NCI-H748 treated with DMSO at 0.1 percent for 48 hours (cell line): ENCODE measurements at places on chromosomes 3 and 15.

DNA sequence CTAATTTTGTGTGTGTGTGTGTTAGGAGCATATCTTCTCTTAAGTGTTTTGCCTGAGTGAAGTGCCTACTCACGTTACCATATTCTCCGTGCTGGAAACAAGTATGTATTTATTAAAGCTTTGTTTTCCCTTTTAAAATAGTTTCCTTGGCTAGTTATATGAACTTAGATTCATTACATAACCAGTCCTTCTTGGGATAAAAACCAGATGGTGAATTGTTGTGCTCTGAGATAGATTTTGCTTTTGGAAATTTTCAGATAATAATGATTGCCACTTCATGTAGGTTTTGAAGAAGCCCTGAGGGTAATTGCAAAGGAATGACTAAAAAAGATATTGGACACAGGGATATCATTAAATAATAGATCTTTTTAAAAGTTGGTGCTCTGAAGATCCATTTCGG is 390.2 kb upstream of the SGO1 start:
- no peak for DNase-seq

- DNase-seq, result no peak
Observed at GRCh38 chr3:24191801-24192403, 246.8 kb downstream of the NR1D2 start.

DNA sequence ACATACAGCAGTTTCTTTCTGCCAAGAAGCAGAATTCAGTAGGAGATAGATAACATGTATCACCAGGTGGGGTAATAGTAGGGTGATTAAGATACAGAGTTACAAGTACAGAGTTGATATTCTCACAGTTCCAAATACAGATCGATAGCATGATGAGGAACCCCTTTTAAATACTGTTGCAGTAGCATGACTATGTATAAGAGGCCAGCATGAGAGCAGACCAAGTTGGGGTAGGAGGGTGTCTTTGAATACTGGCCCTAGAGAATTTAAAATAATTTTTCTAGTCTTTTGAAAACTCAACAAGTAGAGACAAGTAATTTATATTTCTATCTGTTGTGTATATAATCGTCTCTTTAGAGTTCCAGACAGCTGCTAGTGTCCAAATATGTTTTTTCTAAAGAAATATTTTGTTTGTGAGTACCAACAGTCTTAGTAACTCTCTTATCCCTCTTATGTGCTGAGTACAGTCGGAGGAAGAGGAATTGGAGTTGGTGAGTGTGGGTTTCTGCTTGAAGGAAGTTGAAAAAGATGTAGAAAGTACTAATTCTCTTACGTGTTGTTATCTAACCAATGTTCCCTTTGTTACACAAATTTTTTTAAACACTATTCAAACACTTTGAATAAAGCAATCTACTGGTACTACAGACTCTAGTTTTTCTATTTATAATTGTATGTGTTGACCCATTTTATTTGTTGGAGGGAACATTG is 30.2 kb downstream of the LYSMD4 start:
- no peak for DNase-seq

GRCh38 chr3:166171695-166172094 is 334.5 kb upstream of the BCHE start:
- no peak for DNase-seq

DNA sequence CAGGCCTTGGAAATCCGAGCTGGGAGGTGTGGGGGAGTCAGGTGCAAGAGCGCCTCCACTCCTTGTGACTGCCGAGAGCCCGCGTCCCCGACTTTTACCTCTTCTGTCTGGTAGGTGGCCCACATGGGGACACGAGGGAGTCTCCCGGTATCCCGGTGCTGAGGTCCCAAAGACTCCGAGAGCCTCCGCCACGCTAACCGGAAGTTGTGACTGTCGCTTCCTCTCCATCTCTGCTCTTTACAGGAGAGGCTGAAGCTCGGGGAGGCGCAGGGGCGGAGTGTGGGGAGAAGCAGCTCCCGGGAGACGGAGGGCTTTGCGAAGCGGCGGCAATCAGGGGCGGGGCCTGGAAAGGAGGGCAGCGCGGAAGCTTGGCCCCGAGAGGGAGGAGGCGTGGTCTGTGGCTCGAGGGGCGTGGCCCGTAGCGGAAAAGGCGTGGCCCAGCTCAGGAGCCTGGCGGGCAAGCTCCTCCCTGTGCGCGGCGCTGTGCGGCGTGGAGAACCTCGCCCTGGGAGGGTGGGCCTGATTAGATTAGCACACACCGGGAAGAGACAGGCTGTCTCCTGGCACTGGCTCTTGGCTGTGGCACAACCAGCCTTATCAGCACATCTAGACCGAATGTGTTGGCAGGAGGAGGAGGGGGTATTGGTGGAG is 143.9 kb downstream of the GABRB3 start:
- no peak for DNase-seq

DNA sequence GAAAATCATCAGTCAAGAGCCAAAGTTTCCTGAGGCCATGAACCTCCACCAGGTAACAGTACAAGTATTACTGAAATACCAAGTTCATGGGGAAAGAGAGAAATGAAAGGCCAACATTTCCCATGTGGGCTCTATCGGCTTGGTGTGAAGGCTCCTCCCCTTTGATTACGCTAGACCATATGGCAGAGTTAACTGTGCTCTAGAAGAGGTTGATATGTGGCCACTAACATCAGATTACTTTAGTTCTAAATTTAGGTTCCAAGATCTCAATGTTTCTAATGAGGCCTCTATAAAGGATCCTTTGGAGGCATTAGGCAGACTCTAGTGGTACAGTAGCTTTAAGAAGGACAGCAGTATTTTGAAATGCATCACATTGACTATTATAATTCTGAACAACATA is 127.1 kb downstream of the SEMA6D start:
- no peak for DNase-seq

DNA sequence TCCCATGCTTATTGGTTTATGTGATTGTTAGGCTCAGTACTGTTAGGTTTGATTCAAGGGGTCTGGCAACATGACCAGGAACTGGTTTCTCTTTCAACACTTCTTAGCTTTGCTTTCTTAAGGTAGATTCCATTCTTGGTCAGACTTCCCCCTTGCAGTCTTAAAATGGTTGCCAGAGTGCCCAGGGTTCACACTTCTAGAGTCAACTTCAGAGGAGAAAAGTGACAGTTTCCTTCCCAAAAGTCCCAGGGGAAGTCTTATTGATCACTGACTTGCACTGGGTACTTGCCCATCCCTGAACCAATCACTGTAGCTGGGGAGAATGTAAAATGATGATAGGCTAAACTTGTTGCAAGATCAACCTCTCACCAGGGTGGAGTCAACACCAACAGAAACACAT is 14.1 kb downstream of the MGLL start:
- DNase-seq, result no peak

- DNase-seq, result no peak
Observed at GRCh38 chr3:127014536-127015281, 31.8 kb downstream of the PLXNA1 start.

DNA sequence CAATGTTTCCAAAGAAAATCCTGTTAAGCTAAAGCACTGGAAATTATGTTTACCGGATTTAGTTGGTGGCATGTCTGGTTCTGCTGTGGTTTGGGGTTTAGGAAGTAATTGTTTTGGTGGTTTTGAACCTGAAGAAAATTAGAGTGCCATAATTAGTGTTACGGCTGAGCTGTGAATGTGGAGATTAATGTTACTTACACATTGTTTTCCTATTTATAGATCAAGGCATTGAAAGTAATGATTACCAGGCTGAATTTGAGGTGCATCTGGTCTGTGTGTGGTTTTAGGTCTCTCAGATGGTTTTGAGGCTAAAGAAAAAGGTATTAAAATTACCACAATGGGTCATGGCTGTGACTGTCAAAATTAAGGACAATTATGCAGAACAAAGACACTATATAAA is 128.9 kb downstream of the TFG start:
- DNase-seq, result no peak

DNA sequence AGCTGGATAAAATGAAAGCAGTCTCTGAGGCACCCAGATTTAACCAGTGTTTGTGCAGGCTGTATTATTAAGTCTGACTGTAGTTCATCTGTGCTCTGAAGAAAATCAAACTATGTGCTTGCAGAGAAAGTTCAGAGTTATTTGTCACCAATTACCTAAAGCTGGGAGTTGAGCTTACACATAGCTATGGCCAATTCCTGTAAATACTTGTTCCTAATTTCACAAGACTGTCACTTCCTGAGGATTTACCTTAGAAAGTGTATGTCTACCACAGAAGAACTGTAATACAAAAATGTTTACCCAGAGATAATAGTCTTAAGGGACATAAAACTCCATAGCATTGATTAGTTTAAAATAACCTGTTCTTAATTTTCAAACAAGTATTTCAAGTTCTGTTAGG is 628.4 kb upstream of the TGFBR2 start:
- no peak for DNase-seq

DNA sequence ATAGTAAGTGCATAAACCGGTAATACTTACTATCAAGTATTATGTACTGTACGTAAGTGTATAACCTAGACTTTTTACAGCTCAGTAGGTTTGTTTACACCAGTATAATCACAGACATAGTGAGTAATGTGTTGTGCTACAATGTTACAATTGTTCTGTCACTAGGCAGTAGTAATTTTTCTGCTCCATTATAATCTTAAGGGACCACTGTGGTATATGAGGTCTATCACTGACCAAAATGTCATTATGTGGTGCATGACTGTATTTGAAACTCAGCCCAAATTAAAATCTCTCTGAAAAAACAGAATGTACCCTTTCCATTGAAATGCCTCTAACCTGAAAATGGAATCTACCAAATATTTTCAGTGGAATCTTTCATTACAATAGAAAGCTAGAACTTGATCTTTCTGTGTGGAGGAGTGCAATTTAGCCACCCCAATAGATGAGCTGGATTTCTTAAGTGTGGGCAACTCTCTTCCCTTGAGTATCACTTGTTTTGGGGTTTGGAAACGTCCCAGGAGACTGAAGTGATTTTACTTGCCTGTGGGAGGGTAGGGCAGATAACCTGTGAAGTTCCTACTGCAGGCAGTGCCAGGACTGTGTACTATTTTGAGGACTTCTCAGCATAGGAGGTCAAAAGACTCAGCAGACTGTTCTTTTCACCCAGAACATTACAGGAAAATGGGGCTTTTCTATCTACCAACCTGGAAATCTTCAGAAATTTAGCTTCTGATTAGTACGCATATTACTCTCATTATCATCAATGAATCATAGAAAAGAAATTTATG is 50.9 kb downstream of the FAM98B start:
- no peak for DNase-seq

- DNase-seq, result no peak
Observed at GRCh38 chr3:13066834-13067233, 6.4 kb downstream of the IQSEC1 start.

DNA sequence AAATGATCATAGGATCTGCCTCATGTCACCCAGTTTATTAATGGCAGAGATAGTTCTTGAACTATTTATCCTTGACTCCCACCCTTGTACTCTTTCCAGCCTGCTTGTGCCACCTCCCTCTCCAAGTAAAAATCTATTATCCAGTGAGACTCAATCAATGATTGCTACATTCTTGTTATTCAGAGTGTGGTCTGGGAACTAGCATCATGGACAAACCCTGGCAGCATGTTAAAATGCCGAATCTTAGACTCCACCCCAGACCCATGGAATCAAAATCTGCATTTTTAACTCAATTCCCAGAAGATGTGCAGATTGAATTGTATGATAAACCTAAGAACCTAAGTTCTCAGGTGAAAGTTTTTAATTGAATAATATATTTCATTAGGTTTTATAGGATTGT is 34.7 kb upstream of the PYDC2 start:
- no peak for DNase-seq

- DNase-seq, result no peak
Observed at GRCh38 chr3:15325228-15325627, 7.2 kb downstream of the SH3BP5 start.

DNA sequence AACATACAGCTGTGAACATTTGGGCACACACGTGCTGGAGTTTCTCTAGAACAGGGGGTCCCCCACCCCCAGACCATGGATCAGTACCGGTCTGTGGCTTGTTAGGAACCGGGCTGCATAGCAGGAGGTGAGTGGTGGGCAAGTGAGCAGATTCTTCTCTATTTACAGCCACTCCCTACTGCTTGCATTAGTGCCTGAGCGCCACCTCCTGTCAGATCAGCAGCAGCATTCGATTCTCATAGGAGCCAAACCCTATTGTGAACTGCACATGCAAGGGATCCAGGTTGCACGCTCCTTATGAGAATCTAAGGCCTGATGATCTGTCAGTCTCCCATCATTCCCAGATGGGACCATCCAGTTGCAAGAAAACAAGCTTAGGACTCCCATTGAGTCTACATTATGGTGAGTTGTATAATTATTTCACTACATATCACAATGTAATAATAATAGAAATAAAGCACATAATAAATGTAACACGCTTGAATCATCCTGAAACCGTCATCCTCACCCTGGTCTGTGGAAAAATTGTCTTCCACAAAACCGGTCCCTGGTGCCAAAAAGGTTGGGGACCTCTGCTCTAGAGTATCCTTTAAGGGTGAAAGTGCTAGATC is 25.8 kb downstream of the CHRM5 start:
- peak; percentile 5 for DNase-seq

GRCh38 chr15:98035134-98035533 is 74.6 kb downstream of the ARRDC4 start:
- no peak for DNase-seq

- DNase-seq, result no peak
Observed at GRCh38 chr15:70302360-70302759, 204.6 kb upstream of the TLE3 start.

GRCh38 chr3:133694288-133695268 is 32.8 kb upstream of the TOPBP1 start:
- no peak for DNase-seq

GRCh38 chr3:15160662-15161061 is 45.4 kb upstream of the CAPN7 start:
- DNase-seq, result no peak

GRCh38 chr3:112640930-112641801 is at the start of gene CCDC80:
Gene CCDC80 (minus strand): TSS chr3:112641143. CDS start chr3:112639905, 1,238 bp downstream.
- DNase-seq, result no peak
